ENCODE measurements at places on chromosomes 11 and 22.
A peak's percentile ranks its signal among the peaks of the same experiment; 100 is the strongest.

DNA sequence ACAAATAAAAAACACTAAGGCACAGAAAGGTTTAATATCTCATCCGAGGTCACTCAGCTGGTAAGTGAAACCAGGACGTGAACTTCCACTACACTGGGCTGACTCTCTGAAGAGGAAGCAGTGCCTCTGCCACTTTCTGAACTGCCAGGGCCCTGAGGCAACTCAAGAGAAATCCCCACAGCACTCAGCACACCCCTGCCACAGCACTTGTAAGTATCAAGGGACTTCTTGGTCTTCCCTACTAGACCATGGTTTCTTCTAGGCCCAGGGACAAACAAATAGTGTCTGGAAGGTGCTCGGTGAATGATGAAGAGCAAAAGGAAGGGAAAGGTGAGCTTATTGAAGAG lies 49.7 kb downstream of the RPL27A start:
- no peak for DNase-seq

GRCh38 chr11:66264914-66265313 lies 3.5 kb upstream of the RAB1B start:
- DNase-seq = no peak

- no peak for DNase-seq
Observed at GRCh38 chr11:57302489-57302888, 22.3 kb downstream of the TNKS1BP1 start.

- DNase-seq = no peak
Observed at GRCh38 chr11:72157131-72157530, 21.6 kb downstream of the FOLR3 start.

GRCh38 chr11:33906484-33907186 lies 14.8 kb upstream of the LMO2 start:
- DNase-seq = no peak

GRCh38 chr11:613369-613968 lies 2.3 kb downstream of the IRF7 start:
- DNase-seq = peak; percentile 10

- no peak for DNase-seq
Observed at GRCh38 chr11:18071098-18071705, 25.1 kb upstream of the TPH1 start.

GRCh38 chr22:44837481-44837880 lies 85.1 kb downstream of the ARHGAP8 start:
- DNase-seq = no peak

- DNase-seq = no peak
Observed at GRCh38 chr11:41081756-41082285, 377.6 kb downstream of the LRRC4C start.

- no peak for DNase-seq
Observed at GRCh38 chr11:62627713-62628112, 5.9 kb upstream of the B3GAT3 start.
